ENCODE measurements at places on chromosomes 1 and 21. TPM values are rescaled to one million over a fixed set of nuclear protein-coding genes. Genes with fewer than 3 reads are reported as not detected.

- no peak overlapping the region for H3K4me3 ChIP-seq
- H3K36me3 ChIP-seq = no peaks in the 10 kb centered on the region
- no peak for DNase-seq
Observed at GRCh38 chr1:241250465-241250864, 106.5 kb downstream of the RGS7 start.

DNA sequence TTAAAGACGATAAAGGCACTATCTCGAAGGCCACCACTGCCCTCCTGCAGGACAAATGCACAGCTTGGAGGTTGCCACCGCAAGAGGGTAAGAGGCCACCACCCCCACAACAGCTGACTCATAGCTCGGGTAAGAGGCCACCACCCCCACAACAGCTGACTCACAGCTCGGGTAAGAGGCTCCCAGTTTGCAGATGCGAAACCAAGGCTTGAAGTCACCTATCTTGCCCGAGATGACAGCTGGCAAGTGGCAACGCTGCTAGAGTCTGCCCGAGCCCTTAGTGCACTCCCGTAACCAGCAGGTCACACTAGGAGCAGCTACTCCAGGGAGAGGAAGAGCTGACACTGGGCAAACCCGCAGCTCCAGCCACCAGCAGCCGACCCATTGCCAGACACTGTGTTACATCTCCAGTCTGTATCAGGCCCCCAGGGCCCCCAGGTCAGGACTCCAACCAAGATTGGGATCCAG lies 17.1 kb upstream of the SPSB1 start:
- H3K27me3 ChIP-seq = no peaks in the 10 kb centered on the region
- no peak overlapping the region for H3K27ac ChIP-seq
- H3K4me3 ChIP-seq = no peak overlapping the region

- H3K27ac ChIP-seq = no peak overlapping the region
- peak overlapping the region; percentile 1 for H3K4me3 ChIP-seq
- peaks cover 42% of the 10 kb centered on the region for H3K4me1 ChIP-seq
- DNase-seq = no peak
- H3K27me3 ChIP-seq = no peaks in the 10 kb centered on the region
Observed at GRCh38 chr1:51512120-51512519, 6.9 kb downstream of the EPS15 start.

DNA sequence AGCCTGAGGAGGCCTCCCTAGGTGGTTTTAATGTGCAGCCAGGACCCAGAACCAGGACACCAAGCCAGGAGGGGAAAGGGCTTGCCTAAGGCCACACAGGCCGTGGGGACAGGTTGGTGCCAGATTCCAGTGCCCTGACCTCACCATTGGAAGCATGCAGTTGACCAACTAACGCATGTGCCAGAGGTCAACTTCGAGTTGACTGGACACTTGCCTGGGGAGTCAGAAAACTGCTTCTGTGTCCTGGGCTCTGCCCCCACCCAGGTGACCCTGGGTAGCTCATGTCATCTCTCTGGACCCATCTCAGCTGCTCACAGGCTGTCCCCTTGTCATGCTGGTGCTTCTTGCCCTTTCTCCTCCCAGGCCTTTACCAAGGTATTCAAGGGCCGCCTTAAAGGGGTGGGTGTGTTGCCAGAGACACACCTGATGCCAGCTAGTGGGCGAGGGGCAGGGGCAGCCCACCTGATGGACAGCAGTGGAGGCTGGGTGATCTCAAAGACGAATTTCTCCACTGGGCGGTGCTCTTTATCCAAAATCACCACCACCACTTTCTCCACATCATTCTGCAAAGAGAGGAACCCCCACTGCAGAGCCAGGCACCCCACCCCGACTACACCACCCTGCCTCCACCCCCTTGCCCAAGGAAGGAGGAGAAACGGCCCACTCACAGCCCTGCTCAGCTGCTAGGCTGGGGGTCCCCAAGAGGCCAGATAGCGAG lies 4.4 kb downstream of the MAD2L2 start:
- peaks cover 5% of the 10 kb centered on the region for H3K4me1 ChIP-seq
- no peak for DNase-seq
- peaks cover 31% of the 10 kb centered on the region for H3K36me3 ChIP-seq
- no peaks in the 10 kb centered on the region for H3K27me3 ChIP-seq
- no peak overlapping the region for H3K27ac ChIP-seq

VWA5B1 gene
- not detected for total RNA-seq

Measured in ascending aorta (tissue), 2 donors.